EL (cell line): ENCODE measurements at places on chromosomes 4 and X.

DNA sequence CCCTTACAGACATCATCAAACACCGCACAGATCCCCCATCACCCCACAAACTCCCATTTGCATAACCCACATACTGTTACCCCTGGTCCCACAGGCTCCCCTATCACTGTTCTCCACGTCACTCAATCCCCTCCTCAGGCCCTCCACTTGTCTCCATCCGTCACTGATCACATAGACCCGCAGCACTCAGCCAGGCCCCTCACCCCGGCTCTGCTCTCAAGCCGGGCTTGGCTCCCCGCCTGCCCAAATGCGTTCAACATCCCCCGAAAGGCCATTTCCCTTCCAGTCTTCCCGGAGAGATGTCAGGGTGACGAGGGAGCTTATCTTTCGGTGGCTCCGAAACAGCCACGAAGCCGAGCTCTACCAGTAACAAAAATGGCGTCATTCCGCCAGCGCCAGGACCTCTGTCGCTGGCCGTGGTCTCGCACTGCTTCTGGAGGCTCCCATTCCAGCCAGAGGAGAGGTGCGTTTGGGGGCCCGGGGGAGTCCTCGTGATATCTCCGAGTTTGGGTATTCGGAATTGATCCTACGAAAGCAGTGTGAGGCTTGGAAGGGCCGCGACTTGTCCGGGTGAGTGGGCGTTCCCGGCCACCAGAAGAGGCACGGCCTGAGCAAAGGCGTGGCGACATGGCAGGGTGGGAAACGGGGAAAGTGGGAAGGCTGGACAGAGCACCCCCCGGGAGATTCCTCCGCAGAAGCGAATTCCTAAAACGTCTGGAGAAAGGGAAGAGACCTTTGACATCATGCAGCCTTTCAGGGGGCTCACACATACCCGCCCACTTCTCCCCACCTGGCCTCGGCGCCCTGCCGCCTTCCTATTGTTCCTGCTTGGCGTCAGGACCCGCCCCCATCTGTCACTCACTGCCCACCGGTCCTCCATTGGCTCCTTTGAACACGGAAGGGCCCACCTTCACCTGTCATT, at the start of gene ZNF630:
Gene ZNF630 (minus strand): TSS at position 577 of the 922 bp plus-strand sequence. CDS start 4,754 bp downstream, outside the sequence.
- DNase-seq, result peak; percentile 21

GRCh38 chrX:75625232-75625631, 102.4 kb upstream of the ZDHHC15 start:
- no peak for DNase-seq

- no peak for DNase-seq
Observed at GRCh38 chr4:8727546-8728510, 135.3 kb downstream of the CPZ start.

GRCh38 chrX:17922303-17922702, 61.2 kb upstream of the RAI2 start:
- DNase-seq, result no peak

DNA sequence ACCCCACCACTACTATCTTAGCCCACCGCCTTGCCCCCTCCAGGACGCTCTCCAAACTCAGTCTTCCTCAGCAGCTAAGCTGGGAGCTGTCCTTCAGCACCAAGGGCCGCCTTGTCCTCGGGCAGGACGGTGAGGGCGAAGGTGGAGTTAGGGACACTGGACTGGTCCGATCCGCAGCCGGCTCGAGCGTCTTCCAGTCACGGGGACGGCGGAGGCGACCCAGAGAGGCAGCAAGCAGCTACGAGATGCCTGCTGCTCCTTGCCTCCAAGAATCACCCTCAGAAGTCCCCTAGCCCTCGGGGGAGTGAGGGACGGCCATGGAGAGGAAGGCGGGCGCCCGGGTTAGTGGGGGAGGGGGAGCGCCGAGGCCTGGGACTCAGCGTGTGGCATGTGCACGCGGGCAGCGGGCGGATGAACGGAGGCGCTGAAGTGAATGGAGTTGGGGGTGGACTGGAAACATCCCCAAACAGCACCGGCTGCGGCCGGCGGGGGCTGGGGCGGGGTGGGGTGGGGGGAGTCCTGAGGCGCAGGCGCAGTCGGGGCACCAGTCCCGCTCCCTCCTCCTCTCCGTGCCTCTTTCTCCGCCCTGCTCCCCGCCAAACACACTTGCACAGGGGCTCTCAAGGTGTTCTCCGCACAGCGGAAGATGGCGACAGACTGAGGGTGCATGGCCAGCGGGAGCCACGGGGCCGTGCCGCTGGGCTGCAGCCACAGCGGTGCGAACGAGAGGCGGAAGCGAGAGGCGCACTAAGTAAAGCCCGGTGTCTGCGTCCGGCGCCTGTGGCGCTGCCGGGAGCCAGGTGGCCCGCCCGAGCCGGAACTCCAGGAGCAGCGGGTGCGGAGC, at the start of gene NALF2:
Gene NALF2 (plus strand): TSS at position 545 of the 844 bp plus-strand sequence. CDS start 957 bp downstream, outside the sequence.
- DNase-seq, result peak; percentile 25
